ENCODE measurements at places on chromosomes 11 and 22.
A peak's percentile ranks its signal among the peaks of the same experiment; 100 is the strongest.

DNA sequence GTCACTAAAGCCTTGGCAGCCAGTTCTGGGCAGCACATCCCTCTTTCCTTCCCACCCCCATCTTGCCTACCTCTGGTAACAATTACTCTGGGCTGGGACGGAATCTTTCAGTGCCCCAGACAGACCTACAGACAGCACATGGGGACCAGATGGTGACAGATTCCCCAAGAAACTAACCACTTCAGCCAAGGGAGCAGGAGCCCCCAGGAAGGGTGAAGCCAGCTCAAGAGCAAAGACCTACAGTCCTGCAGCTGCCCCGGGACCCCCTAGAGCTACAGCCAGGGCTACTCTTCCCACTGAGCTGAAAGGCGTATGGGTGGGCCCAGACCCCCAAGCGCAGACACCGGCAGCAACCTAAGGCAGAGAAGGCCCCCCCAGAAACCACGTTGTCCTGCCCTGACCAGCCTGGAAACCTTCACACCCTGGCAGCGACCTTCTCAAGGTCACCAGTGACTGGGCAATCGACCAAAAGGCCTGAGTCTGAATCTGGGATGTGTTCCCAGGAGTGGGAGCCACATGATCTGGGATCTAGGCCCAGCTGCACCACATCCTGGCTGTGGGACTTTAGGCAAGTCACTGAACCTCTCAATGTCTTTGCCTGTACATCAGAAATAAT is 65.8 kb downstream of the LRRC32 start:
- H3K4me1 ChIP-seq, result no peaks in the 10 kb centered on the region
- no peaks in the 10 kb centered on the region for H3K27me3 ChIP-seq
- H3K27ac ChIP-seq, result no peak overlapping the region
- no peaks in the 10 kb centered on the region for H3K36me3 ChIP-seq

- H3K27ac ChIP-seq, result peak overlapping the region; percentile 79
- H3K36me3 ChIP-seq, result no peaks in the 10 kb centered on the region
- no peaks in the 10 kb centered on the region for H3K27me3 ChIP-seq
- H3K4me1 ChIP-seq, result peaks cover 14% of the 10 kb centered on the region
- DNase-seq, result no peak
- no peak overlapping the region for H3K4me3 ChIP-seq
Measured at GRCh38 chr11:16982256-16982671, 31.9 kb downstream of the PLEKHA7 start.

GRCh38 chr11:116553482-116553881 is 219.3 kb downstream of the BUD13 start:
- no peak overlapping the region for H3K4me3 ChIP-seq
- no peaks in the 10 kb centered on the region for H3K4me1 ChIP-seq
- DNase-seq, result no peak
- H3K36me3 ChIP-seq, result no peaks in the 10 kb centered on the region
- no peak overlapping the region for H3K27ac ChIP-seq
- H3K27me3 ChIP-seq, result 0 out of 2 replicates have a peak, but pooled peaks cover 4% of the 10 kb centered on the region

GRCh38 chr11:131561501-131561900 is 191.1 kb downstream of the NTM start:
- no peaks in the 10 kb centered on the region for H3K36me3 ChIP-seq
- H3K27ac ChIP-seq, result no peak overlapping the region
- no peak overlapping the region for H3K4me3 ChIP-seq
- no peak for DNase-seq
- no peaks in the 10 kb centered on the region for H3K4me1 ChIP-seq
- H3K27me3 ChIP-seq, result no peaks in the 10 kb centered on the region

DNA sequence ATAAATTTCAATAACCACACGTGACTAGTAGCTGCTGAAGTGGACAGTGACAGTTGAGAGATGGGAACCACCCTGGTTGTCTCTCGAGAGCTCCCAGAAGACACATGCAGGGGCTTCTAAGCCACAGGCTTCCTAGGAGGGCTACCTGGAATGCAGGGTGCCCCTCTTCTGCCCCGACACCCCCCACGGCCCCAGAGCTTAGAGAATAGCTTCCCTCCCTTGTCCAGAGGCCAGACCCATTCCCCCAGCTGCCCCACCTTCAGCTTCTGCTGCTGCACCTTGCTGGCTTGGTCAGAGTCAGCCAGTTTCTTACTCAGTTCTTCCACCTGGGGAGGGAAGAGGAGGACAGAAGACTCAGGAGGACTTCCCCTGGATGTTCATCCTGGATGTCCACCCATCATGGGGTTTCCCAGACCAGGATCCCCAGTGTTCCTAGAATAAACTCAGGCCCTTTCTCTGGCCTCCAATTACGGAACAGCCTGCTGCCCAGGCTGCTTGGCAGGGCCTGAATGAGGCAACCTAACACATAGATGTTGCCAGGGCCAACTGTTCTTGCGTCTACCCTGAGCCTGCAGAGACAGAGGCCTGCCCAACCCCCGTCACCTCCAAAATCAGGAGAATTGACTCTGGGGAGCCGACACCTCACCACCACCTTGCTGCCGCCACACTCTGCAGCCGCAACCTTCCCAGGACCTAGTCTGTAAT is 12.0 kb downstream of the IL18BP start:
- DNase-seq, result peak; percentile 37
- H3K27me3 ChIP-seq, result no peaks in the 10 kb centered on the region
- H3K27ac ChIP-seq, result peak overlapping the region; percentile 16
- H3K4me3 ChIP-seq, result no peak overlapping the region

- no peaks in the 10 kb centered on the region for H3K27me3 ChIP-seq
- H3K36me3 ChIP-seq, result no peaks in the 10 kb centered on the region
- peak overlapping the region; percentile 60 for H3K27ac ChIP-seq
- peaks cover 48% of the 10 kb centered on the region for H3K4me1 ChIP-seq
Measured at GRCh38 chr11:77753230-77753629, 67.3 kb downstream of the RSF1 start.
